HuH-7 (cell line): ENCODE measurements at places on chromosomes 3 and 15.

DNA sequence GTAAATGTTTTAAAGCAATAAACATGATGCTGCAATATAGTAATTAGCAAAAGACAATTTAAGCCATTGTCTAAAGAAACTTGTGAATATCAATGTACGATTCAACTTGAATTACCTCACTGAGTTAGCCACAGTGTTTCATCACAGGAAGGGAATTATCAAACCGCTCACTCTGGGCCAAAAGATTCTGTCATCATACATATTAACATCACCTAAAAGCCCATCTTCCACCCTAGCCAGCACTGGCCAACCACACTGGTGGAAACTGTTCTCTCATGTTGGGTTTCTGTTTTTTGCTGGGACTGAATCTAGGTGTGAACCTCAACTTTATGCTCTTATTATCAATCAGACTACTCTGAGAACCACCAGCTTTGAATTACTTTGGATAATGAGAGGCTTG is 497.7 kb upstream of the THBS1 start:
- no peak for DNase-seq

- no peak for DNase-seq
Observed at GRCh38 chr15:48096813-48097212, 24.0 kb upstream of the SLC24A5 start.

DNA sequence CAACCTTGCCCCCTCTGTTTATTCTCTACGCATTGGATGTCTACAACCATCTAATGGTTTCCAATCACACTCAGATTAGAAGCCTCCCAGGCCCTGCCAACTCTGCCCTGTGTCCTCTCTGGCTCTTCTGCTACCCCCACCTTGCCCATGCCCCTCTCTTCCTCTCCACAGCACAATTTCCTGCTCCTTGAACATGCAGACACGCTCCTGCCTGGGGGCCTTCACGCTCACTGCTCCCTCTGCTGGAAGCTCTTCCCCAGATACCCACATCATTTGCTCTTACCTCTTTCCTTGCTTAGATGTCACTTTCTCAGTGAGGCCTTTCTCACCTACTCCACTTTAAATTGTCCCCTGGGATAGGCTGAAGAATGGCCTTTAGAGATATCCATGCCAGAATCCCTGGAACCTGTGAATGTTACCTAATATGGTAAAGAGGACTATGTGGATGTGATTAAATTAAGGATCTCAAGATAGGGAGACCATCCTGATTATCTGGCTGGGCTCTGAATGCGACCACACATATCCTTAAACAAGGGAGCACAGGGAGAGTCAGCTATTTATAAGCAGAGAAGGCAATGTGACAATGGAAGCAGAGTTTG is 9.9 kb downstream of the KY start:
- DNase-seq: peak; percentile 55

DNA sequence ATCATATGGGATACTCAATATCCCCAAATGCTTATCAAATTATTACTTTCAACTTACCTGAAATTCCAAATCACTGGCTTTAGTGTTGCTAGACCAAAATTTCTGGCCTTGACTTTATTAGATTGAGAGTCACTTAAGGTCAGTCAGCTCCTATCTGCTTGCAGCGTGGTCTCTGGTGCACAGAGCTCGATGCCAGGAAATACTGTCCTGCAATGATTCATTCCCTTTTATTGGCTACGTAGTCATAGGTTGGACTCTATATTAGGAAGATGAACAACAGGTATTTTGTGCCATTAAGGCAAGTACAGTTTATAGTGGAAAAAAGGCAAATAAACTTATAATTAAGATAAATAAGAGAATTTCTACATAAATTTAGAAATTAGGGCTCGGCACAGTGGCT is 378.6 kb upstream of the MCTP2 start:
- DNase-seq: no peak

GRCh38 chr15:68032672-68033071 is 21.4 kb upstream of the PIAS1 start:
- DNase-seq: no peak

GRCh38 chr3:155853214-155854140 is 750 bp downstream of the SLC33A1 start:
- peak; percentile 15 for DNase-seq

DNA sequence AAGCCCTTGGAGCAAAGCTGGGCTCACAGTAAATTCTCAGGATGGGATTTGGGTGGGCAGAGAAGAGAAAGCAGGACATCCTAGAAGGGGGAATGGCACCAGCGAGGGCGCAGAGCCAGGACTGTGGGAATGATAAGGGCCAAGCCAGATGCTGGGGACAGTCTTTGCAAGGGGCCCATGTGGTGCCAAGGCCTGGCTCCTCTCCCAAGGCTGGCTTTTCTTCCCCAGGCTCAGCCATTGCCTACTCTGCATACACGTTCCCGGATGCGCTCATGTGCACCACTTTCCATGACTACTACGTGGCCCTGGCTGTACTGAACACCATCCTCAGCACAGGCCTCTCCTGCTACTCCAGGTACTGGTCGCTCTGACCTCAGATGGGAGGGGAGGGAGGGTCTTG is 24.7 kb upstream of the KIF23 start:
- DNase-seq: no peak

GRCh38 chr3:64216274-64217147 is 8.8 kb downstream of the PRICKLE2 start:
- DNase-seq: no peak

DNA sequence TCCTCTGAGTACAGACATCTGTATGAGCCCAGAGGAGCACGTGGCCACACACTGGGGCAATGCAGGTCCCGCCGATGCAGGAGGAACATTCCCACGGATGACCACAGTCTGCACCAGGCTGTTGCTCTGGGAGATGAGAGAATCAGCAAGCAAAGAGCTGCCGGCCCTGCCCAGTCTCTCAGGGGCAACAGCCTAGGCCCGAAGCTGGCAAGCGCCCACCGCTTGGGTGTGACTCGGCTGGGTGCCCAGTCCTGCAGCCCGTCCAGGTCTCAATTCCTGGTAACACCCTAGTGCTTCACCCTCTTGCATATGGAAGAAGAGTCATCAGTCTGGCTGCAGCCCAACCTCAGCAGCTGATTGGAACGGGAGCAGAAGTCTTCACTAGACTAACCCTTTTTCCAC is 153.7 kb upstream of the HES1 start:
- no peak for DNase-seq
